ENCODE measurements at places on chromosomes 3 and 15.

GRCh38 chr3:50623840-50624474 lies 7.0 kb downstream of the MAPKAPK3 start:
- no peak for DNase-seq

- no peak for DNase-seq
Measured at GRCh38 chr3:43759297-43759782, 68.6 kb downstream of the ABHD5 start.

DNA sequence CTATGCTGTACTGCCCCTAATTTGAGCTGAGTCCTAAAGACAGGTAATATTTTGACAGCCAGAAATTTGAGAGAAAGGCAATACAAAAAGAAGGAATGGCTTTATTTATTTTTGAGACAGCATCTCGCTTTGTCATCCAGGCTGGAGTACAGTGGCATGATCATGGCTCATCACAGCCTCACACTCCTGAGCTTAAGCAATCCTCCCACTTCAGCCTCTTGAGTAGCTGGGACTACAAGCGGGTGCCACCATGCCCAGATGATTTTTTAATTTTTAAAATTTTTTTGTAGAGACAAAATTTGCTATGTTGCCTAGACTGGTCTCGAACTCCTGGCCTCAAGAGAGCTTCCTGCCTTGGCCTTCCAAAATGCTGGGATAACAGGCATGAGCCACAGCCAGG lies 77.4 kb upstream of the SLC4A7 start:
- DNase-seq: no peak

DNA sequence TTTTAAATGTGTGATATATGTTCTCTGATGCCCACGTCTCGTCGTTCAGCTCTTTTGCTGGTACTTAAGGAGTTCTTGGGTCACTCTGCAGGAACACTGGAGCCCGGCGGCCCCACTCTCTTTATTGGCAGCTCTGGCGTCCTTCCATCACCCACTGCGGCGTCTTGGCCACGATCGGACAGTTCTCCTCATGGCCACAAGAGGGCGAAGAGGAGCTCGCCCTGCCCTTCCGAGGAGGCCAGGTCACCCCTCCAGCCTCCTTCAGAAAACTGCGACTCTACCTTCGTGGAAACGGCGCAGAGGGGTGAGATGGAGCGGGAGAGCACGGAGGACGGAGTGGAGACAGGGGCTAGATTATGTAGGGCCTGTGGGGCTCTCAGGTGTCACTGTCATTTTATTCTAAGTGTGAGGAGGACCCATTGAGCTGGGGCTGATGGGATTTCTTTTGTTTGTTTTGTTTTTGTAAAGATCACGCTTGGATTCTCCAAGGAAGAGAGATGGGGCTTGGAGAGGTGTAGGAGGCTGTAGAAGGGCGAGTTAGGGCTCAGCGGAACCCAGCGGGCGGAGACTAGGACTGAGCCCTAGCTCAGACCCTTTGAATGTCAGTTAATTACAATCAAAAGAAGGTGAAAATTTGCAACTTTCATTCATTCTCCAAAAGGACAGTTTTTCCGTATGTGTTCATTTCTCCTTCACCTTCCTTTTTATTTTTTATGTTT lies 28.0 kb upstream of the GABRA5 start:
- DNase-seq: no peak

DNA sequence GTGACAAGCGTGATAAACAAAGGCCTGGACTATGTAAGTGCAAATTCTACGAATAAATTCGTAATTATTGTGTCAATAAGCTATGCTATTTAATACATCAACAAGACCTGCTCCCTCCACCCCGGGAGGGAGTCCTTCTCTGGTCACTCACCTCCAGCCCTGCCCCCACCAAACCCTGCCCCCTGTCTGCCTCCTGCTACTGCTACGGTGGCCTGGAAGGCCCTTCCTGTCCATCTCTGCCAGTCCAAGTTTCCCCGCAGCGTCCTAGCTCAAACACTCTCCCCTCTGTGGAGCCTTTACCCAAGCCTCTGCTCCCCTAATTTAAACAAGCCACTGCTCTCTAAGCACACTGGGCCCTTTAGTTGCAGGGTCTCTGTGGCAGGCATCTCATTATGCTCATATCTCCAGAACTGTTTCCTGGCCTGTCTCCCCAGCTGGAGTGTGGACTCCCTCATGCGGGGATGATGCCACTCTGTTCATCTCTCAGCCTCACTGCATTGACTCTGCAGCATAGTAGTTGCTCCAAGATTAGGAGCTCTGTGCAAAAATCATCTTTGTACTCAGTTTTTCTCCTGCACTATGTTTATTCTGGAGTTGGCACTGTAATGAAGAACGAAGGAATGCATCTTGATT lies 241.2 kb downstream of the NTRK3 start:
- DNase-seq: no peak

DNA sequence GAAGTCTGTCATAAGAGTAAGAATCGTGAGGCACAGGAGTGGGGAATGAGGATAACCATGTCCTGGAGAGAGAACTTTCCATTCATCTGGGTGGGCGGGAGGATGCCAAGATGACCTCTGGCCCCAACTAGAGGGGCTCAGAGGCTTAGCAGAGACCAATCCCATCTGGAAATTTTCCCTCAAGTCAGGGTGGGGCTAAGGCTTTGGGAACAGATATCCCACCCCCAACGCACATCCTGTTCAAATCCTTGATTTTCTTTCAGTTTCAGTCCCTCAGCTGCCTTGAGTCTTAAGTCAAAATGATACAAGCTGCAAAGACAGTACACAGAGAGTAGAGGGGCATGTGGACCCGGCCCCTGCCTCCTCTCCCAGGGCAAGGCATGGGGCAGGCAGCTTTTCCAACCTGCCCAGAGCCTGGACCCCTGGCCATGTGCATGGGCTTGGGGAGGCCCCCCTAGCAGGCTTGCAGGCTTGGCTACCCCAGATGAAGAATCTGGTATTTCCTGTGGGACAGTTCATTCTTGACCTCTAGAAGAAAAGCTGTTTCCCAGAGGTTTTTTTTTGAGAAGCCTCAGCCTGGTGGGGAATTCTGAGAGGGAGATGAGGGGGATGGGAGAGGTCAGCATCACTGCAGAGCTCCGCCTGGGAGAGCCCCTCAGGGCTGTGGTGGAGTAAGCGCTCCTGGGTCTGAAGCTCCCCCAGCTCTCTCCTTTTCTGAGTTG lies 109.7 kb upstream of the HACD2 start:
- no peak for DNase-seq

DNA sequence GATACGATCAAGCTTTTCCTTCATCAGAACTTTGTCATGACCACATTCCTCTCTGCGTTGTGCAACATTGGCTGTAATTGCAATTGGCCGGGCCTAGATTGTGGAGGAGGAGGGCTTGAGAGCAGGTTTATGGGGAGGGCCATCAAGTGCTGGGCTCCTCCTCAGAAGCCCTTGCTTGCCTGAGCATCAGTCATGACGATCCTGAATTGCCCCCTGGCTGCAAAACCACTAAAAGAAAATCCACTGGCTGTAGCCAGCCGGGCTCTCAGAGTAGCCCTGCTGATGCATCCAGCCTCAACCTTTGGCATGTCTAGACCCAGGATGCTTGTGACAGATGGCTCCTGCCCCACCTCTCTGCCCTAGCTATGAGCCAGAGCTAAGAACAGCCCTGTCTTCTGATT lies 13.4 kb upstream of the TRH start:
- no peak for DNase-seq

DNA sequence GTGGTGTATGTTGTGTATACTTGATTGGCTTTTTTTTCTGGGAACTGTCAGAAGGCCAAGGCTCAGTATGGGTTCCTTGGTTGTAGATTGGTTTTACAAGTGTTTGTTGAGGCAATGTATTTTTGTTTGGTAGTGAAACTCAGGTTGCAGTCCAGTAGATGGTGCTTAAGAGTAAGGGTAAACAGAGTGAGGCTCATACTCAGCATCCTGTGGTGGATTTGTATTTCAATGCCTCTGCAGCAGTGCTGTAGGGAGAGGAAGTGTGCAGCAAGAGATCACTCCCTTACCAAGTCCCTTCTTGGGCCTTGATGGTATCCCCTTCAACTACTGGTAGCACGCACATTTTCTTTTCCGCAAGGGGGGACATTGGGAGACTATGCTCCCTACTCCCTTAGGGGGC lies 428.5 kb upstream of the CNTN3 start:
- DNase-seq: no peak

DNA sequence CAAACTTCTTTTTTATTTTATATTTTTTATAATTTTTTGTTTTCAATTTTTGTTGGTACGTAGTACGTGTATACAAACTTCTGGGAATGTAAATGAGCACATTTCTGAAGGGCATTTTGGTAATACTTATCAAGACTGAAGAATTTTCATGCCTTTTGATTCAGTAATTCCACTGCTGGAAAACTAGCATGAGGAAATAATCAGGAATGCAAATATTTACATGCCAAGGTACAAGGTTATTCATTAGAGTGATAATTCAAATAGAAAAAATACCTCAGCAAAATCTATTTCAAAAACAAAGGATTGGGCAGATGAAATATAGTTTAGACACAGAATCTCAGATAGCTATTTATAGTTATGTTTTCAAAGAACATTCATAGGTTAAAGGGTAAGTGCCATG lies 128.7 kb downstream of the DMXL2 start:
- no peak for DNase-seq

DNA sequence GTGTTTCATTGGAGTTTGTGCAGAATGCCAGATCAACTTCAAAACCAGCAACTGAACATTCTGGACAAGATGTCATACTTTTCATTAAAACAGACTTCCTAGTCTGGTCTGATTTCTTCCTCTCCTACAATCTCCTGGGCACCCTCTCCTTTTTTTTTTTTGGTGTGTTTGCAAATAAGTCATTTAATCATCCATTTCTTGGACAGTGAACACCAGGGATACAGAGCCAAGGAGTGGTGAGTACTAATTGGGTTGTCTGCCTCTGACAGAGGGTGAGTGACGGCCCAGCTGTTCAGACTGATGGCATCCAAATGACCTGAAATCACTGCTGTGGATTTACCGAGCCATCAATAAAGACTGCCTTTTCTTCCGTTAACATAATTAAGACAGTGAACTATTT lies 158.0 kb downstream of the STT3B start:
- DNase-seq: no peak

GRCh38 chr3:138686771-138687221 lies 78.2 kb downstream of the FAIM start:
- DNase-seq: no peak

DNA sequence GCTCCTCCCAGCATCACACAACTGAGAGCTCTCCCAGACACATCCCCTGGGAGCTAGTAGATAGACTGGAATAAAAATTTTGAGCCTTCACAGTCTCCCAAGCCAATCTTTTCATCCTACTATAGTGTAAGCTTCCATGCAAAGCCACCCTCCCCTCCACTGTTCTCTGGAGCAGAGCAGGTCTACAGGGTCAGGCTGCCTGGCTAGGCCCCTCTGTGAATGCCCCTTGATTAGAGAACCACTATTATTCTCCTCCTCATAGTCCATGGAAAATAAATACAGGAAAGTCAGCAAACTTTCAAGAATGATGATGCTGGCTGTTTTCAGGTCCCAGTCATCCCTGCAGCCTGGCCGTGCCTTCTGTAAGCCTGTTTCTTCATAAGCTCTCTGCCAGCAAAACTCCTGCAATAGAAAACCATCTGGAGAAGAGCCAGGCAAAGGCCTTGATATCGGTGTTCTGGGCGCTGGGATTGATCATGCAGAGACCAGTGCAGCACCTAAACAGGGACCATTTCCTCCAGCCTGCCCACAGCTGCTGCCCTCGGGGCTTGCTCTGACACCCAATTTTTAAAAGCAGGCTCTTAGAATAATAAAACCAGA lies 51.7 kb downstream of the CRYGS start:
- no peak for DNase-seq

GRCh38 chr15:82570721-82571508 lies 30.7 kb upstream of the RPS17 start:
- DNase-seq: no peak

DNA sequence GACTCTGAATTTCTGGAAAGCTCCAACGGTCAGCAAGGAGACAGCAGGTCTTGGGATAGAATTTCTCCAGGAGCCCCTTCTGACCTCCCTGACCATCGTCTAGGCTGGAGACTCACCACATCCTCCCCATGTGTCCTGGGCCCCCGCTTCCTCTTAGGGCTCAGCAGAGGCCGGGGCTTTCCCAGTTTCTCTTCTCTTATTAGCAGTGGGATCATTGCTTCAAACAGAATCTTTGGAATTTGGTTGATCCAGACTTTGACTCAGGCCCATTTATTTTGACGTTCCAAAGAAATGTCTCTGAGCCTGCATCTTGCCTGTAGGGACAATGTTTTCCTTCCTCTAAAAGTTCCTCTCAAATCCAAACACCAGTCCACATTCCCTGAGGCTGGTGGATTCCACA lies 38.4 kb upstream of the SLC6A6 start:
- DNase-seq: no peak

DNA sequence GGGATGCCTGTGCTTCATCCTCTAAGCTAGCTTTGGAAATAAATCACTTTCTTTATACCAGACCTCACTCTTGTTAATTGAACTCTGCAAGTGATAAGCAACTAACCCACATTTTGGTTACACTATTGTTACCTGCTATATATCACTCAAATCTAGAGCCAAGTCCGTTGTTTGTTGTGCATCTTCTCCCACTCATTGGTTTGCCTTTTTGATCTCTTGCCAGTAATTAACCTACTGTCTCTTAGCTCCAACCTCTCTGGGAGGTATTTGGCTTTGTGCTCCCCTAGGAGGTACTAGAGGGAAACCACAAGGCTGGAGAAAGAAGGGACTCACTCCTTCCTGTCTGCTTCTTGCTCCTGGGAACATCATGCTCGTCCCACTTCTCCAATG lies 12.8 kb upstream of the CRBN start:
- DNase-seq: no peak

- no peak for DNase-seq
Measured at GRCh38 chr15:54594115-54594514, 602.6 kb downstream of the RSL24D1 start.

DNA sequence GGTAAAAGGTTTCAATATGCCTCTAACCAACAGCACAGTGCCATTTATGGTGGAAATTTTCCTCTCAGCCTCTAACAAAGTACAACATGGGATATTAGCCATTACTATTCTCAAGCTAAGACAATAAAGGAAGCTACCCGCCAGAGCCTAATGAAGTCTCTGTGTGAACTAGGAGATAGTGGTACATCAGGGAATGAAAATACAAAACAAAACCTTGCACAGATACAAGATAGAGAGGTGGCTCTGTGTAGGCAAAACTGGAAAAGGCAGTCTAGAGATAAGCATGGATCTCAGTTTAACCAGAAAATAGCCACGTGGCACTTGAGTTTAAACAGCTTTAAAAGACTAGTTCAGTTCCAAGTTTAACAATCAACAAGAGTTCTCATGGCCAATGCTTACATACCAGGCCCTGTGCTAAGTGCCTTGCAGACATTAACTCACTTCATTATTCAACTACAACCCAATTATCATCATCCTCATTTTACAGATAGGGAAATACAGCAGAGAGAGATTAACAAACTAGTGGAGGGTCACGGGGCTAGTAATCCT lies 279.3 kb downstream of the IGSF11 start:
- DNase-seq: no peak

Data from Peyer's patch (tissue), 4 donors.